SK-N-SH (cell line): ENCODE measurements at places on chromosomes 7 and 10.

- DNase-seq: peak; percentile 3
Observed at GRCh38 chr10:18059826-18060559, 80.2 kb upstream of the CACNB2 start.

DNA sequence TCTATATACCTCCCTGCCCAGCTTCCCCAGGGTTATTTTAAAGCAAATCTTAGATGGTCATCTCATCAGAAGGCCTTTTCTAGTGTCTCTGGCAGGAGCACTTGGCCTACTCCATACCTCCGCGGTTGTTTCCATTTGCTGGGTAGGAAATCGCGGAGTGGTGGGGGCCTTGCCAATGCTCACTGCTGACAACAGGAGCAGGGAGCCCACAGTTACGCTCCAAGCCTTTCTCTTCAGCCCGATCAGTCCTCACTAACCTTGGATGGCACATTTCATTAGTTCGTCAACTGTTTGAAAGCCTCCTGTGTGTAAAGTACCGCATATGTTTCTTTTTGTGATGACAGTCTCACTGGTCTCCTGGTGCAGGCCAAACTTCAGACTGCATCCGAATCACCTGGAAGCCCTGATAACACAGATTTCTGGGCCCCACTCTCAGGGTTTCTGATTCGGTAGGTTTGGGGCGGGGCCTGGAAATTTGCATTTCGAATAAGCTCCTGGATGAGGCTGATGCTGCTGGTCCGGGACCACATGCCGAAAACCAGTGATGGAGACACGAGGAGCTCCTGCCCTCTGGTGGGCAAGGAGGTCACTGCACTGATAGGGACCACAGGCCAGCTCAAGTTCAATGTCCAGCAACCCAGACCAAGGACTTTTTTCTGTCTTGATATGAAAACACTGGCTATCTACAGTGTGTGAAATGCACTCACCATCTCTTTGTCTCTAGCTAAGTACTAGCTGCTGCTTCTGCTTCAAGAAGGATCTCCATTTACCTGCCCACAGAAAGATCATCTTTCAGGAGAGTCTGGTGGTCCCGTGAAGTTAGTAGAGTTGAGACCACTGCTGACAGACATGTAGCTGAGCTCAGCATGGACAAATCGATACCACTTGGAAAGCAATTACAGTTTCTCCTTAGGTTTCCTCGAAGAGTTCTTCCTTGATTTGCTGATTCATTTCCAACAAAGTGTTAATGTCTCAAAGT is 14.0 kb downstream of the LRGUK start:
- peak; percentile 86 for DNase-seq

DNA sequence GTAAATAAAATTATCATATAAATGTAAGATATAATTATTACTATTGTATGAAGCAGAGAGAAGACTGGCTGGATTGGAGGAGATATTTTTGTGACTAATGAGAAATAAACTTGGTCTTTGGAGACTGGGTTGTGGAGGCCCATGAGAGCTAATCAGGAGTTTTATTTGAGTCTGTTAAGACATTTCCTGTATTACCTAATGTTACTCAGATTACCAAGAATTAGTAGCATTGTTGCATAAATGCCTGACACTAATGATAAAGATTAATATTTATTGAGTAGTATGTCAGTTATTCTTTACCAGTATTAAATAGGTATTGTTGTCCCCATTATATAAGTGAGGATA is 7.1 kb downstream of the CCDC126 start:
- DNase-seq: no peak

DNA sequence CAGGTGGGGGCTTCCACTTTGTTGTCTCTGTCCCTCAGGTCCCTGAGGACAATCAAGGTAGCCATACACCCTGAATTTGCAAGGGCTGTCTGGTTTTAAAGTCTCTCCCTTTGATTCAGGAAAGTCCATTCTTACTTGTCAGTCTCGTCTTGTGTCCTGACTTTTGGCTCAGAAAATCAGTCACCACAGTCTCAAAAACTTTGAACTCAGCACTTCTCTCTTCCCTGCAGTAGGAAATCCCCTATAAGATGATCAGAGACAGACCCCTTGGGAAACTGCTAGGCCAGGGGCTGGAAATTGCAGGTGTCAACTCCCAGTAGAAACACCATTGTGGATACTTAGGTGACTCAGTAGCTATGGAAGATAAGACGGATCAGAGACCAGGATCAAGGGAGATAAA is 73.1 kb downstream of the CDC123 start:
- DNase-seq: no peak

GRCh38 chr10:114157912-114158311 is 16.1 kb downstream of the CCDC186 start:
- no peak for DNase-seq

DNA sequence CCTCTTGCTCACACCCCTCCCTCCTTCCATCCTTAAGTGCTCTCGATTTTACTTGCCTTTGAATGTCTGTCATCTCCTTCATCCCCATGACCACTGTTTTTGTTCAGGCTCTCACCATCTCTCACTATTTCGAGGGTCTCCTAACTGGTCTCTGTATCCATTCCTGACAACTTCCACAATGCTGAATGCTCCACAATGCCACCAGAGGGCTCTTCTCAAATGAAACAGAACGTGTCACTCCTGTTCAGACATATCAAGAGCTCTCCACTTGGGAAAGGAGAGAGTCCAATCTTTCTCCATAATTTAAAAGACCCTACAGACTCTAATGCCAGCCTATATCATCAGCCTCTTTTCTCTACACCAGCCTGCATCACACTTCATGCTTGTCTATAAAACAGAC is 9.0 kb upstream of the SLC13A1 start:
- peak; percentile 7 for DNase-seq

DNA sequence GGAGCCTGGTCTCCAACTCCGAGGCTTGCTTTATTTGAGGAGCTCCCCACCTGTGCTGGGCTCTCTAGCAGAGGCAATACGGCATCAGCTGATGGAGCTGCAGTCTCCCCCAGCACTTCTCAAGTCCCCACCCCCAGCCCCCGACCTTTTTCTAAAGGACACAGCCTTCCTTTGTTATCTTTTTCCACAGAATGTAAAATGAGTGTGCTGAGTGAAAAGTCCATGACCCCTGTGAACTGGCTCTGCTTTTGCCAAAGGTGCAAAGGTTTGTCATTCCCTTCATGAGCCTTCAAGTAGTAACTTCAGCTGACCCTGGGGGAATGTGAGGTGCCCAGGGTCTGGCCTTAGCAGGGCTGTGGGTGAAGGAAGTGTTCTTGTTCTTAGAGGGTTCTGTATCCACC is 25.5 kb downstream of the LRRC4 start:
- DNase-seq: no peak

DNA sequence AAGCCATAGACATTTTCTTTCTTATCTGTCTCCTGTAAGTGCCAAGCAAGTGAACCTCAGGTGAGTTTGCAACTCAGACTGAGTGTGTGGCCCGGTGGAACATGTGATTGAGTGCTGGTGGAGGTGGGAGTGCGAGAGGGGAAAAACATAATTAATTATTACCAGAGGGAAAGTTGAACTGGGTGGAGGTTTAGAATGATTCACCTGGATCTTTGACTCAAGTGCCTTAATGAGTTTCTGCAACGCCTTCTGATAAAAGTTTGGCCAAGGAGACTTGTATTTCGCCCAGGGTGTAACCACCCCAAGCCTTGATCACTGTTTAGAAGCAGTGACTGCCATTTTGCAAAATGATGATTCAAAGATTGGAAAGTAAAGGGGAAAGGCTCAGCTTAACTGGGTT is 513.9 kb downstream of the GATA3 start:
- DNase-seq: no peak

DNA sequence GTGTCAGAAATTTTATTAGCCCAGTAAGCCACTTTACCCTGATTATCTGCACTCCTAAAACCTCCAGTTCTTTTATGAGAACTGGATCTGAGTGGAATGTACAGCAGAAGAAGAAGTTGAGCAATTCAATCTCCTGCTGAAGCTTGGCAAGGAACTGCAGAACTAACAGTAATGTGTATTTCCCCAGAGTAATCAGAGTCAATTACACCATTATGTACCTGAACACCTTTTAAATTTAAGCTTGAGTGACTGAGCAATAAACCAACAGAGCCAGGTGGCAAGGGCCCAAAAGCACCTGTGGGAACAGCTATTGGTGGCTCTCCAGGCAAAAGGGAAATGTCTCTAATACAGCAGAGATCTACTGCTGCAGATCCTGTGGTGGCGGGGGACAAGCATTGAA is 40.1 kb upstream of the AKR1C2 start:
- DNase-seq: no peak

DNA sequence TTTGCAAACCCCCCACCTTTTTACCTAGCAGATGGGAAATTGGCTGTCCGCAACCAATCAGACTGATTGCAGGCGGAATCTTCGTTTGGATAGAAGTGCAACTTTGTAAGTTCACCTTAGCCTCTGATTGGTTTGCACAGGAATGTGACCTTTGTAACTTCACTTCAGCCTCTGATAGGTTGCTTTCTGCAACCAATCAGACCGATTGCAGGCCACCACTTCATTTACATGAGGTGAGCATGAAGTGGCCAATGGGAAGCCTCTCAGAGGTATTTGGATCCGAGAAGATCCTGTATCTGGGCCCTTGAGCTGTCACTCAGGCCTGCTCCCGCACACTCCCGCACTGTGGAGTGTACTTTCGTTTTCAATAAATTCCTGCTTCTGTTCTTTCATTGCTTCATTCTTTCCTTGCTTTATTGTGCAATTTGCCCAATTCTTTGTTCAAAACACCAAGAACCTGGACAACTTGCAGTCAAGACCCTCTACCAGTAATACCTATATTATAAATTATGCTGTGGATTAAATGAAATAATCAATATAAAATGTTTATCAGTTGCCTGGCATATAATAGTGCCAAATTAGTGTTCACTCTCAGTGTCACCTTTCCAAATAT is 491.4 kb downstream of the PLXNA4 start:
- no peak for DNase-seq

GRCh38 chr7:22404421-22405023 is 47.6 kb upstream of the RAPGEF5 start:
- no peak for DNase-seq

DNA sequence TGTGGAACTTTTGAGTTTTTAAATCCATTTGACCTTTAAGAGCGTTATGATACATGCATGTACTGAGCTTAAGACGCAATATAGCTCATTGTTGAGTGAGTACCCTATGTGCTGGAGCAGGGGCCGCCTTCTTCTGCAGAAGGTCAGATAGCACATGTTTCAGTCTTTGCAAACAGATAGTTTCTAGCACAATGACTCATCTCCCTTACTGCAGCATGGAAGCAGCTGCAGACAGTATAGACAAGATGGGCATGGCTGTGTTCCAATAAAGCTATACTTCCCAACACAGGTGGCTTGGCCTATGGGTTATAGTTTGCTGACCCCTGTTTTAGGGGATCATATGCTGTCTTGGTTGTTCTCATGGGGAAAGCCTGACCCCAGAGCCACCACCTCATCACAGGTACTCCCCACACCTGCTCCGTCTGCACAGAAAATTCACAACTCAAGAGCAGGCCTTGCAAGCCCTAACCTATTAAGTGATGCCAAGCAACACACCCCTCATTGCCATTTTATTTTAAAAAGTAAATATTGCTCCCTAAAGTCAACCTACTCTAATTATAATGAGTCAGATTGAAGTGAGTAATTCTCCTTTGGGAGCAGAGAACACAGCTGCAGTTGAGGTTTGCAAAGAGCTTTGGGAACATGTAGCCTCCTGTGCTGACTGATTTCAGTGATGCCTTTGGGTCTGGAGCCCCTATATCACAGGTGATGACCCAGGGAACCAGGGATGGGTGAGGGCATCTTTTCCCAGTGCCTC is 330.1 kb downstream of the PAXIP1 start:
- no peak for DNase-seq

GRCh38 chr10:107163881-107164861 is at the start of gene SORCS1:
Gene SORCS1 (minus strand): TSS chr10:107164706.
- peak; percentile 88 for DNase-seq

DNA sequence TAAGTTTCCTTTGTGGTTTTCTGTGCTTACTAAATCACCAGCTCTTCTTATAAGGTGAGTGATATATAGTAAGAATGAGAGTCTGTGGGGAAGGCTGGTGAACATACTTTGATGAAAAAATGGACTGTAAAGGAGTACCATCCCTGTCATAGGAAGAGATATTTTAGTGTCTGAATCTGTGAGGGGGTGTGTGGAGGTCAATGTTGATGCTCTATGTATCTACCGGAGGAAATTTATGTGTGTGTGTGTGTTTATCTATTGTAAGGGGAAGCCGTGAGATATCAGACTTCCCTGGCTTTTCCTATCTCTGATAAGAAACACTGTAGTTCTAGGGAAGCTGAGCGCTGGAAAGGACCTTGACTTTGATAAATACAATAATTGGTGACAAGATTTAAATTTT is 179.0 kb downstream of the PCDH15 start:
- DNase-seq: no peak

GRCh38 chr10:110784198-110784597 is 87.5 kb upstream of the PDCD4 start:
- DNase-seq: no peak

GRCh38 chr7:128783143-128783861 is 7.7 kb upstream of the OPN1SW start:
- peak; percentile 91 for DNase-seq

DNA sequence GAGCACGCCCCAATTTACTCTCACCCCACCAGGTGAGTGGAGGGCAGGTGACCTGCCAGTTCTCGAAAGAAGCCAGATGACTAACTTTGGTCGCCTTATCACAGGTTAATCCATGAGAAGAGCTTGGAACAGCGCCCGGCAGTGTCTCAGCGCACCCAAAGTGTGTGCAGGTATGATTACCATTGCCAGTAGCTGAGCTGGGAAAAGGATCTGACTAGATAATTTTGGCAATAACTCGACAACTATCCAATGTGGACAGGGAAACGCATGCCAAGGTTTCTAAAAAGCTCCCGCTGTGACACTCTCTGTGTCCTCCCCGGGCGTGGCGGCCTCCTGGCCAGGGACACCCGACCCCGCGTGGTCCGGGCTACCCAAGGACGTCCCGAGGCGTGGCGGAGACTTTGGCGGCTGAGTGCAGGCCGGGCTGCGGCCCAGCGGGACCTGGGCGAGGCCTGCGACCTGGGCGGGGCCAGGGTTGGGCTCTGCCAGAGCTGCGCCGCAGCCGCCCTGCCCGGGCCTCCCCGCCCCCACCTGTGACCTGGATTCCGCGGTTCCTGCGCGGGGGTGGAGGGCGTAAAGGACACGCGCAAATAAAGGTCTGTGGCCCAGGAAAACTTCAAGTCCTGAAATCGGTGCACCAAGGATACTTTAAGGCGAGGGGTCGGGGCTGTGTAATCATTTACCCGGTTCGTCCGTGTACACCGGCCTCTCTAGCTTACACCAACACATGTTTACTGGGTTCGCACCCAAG is 13.7 kb upstream of the WAPL start:
- DNase-seq: no peak

GRCh38 chr10:49353026-49353894 is 42.6 kb downstream of the DRGX start:
- DNase-seq: no peak

GRCh38 chr10:77086081-77086480 is 551.5 kb downstream of the KCNMA1 start:
- DNase-seq: no peak

DNA sequence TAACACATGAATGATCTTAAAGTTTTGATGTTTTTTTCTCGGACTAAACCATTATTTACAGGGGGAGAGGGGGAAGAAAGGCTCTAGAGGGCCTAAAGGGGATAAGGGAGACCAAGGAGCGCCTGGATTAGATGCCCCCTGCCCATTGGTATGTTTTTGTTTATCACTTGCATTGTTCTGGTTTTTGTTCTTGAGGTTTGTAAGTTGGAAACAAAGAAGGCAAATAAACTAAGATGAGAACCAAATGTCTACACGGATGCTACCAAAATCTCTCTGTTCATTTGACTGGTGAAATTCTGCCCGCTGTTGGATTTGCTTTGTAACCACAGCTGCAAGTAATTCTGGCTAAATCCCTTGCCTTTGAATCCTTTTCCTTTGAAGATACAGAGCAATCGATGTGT is 99.8 kb upstream of the MACROH2A2 start:
- DNase-seq: no peak

GRCh38 chr10:116371737-116372136 is 47.5 kb downstream of the CCDC172 start:
- no peak for DNase-seq
